ENCODE measurements at places on chromosomes 1 and 21.

- DNase-seq, result no peak
These were observed 32.8 kb upstream of the PTBP2 start for GRCh38 chr1:96688767-96689166.

GRCh38 chr1:28740118-28740517, 3.4 kb downstream of the YTHDF2 start:
- no peak for DNase-seq

DNA sequence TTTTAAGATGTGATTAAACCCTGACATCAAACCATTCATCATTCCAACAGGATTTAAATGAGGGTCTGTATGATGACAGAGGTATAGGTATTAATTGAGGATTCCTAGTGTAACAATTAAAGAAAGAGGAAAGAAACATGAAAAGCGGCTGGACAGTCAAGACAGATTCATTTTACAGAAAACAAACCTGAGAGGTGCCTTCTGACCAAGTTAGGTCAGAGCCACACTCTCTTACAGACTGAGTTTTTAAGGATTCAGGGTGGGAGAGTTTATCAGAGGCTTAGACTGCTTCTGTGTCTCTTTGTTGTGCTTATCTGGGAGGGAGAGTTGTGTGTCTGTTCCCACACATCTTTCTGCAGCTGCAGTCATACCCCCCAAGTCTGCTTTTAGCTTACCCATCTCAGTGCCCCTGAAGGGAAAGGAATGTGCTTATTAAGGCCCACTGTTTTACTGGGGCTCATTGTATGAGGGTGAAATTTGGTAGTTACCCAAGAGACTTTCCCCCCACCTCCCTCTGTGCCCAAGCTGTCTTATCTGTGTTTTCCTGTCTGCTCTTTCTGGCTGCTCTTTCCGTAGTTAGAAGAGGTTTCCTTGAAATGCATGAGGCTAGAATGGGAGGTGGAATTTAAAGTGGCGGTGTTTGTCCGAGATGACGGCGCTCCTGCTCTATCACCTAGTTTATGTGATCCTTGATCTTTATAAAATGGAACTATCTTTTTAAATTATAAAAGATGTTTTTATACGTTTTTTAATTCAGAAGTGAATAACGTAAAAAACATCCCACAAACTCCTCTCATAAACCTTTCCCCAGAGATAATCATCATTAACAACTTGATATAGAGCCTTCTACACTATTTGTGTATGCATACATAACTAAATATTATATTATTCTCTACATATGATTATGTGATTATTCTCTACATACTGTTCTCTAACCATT, 96.0 kb upstream of the TNFSF4 start:
- no peak for DNase-seq

DNA sequence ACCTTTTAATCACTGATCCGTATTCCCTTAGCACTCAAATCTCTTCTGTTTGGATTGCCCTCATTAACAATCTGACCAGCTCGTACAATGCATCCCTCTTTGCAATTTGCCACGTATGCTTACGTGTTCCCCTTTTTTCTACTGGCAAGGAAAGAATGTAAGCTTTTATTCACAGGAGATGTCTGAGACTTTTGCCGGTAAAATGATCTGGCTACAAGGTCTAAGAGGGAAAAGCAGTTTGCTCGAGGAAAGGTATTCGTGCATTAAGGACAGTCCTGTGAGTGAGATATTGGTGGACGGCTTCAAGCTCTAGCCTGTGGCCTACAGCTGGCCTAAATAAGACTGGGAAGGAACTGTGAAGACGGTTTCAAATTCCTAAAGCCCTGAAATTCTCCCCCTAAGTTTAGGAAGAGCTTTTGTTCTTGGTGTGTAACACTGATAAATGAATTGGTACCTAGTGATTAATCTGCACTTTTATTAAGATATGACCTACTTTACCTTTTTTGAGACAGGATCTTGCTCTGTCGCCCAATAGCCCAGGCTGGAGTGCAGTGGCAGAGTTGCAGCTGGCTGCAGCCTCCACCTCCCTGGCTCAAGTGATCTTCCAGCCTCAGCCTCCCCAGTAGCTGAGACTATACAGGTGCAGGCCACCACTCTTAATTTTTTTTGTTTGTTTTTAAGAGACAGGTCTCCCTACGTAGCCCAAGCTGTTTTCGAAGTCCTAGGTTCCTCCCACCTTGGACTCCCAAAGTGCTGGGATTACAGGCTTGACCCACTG, 895 bp upstream of the UBR4 start:
- DNase-seq, result no peak

DNA sequence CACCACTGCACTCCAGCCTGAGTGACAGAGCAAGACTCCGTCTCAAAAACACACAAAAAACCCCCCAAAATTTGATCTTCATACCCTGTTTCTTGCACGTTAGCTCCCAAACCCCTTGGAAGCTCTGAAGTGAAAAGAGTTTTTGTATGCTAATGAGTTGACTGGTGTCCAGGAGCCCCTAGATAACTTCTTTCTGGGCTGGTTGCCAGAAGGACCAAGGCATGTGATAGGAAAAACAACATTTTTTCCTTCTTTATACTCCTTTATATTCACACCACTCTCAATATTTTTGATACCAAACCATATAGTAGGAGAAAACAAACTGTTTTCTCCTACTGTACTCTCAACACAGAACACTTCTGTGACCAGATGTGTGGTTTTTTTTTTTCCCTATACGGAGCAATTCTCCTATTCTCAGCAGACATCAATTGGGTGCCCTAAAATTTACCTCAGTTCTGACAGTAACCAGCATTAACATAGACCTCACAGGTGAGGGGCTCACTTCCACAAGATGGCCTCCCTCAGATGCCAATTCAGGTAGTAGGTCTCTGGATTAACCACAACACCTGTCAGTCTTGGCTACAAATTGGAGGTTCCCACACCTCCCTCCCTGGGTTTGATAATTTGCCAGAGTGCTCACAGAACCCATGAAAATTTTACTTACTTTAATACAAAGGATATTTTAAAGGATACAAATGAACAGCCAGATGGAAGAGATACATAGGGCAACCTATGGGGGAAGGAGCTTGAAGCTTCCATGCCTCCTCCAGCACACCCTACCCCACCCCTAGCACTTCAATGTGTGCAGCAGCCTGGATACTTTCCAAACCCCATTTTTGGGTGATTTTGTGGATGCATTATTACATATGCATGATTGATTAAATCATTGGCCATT, 25.6 kb downstream of the ZYG11B start:
- no peak for DNase-seq

DNA sequence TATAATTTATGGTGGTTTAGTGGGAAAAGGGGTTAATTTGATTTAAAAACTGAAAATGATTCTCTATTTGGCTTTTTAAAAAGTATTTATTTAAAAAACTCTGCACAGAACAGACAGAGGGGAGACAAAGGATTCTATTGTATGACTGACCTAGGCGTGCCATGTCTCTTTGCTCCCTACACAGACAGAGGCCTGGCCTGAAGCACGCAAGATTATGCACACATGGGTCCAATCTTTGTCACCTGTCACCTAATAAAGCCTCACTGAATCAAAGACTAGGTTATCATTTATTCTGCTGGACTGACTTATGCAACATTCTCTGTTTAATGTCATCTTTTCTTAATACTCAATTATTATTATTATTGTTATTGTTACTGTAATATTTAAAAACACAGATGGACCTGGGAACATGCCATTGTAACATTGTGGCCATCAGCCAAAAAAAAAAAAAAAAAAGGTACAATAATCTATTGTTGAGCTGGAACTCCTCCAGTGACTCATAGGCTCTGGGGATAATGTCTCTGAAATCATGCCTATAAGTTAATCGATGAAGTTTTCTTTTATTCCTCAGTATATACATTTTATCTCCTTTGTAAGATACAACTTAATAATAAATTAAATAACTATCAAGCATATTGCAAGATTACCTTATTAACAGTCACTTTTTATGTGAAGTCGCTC, 112.1 kb downstream of the RUNX1 start:
- DNase-seq, result no peak

GRCh38 chr1:150001415-150001814, 9.1 kb downstream of the OTUD7B start:
- DNase-seq, result no peak

- no peak for DNase-seq
These were observed 96.8 kb upstream of the PALMD start for GRCh38 chr1:99548943-99549605.

GRCh38 chr1:25729790-25730644, 70.0 kb upstream of the SELENON start:
- DNase-seq, result no peak

DNA sequence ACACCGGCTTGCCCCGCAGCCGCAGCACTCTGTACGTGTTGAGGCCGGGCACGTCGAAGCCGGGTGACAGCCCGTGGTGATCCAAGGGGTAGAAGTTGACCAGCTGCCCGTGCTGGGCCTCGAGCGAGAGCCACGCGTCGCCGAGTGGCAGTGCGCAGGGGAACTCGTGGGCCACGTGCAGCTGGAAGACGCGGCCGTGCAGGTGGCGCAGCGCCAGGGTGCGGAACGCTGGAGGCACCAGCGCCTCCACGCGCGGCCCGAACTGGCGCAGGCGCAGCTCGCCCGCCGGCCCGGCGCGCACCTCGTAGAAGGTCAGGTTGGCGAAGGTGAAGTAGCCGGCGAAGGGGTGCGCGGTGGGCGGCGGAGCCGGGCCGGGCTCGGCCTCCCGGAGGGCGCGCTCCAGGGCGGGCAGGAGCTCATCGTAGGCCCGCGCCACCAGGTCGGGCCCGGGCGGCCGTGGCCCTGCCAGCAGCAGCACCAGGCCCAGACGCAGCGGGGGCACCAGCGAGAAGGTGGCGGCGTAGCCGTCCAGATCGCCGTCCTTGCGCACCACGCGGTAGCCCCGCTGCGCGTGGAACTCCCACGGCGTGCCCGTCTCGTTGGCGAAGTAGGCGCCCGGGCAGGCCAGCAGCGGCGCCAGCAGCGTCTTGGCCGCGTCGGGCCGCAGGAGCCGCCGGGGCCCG, 19.5 kb downstream of the LACTBL1 start:
- DNase-seq, result no peak

GRCh38 chr21:45041351-45041805, 33.0 kb upstream of the ADARB1 start:
- DNase-seq, result no peak

- DNase-seq, result no peak
These were observed 52.1 kb upstream of the KCNE2 start for GRCh38 chr21:34311561-34312330.

DNA sequence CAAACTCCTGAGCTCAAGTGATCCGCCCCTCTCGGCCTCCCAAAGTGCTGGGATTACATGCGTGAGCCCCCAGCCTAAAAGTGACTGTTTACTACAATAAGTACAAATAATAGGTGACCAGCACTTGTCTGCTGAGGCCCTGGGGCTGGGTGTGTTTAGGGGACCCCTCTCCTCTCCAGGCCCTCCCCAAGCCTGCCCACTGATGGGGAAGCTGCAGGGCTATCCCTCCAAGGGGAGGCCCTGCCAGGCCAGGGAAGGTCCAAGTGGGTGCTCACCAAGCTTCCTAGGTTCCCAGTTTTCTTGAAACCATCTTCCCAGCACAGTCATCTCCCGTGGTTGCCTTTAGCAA, 60.7 kb downstream of the H3-3A start:
- no peak for DNase-seq

DNA sequence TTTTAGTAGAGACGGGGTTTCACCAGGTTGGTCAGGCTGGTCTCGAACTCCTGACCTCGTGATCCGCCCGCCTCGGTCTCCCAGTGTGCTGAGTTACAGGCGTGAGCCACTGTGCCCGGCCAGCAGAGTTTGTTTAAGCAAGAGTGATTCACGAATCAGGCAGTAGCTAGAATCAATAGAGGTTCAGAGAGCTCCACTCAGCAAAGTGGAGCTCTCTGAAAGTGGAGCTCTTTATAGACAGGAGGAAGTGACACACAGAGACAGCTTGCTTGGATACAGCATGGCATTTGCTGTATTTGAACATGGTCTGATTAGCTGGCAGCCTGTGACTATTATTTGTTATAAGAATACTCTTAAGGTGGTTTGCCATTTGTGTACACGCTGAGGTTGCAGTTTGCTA, 27.1 kb upstream of the CD34 start:
- DNase-seq, result no peak

- DNase-seq, result no peak
These were observed 18.9 kb upstream of the BATF3 start for GRCh38 chr1:212718499-212718898.

DNA sequence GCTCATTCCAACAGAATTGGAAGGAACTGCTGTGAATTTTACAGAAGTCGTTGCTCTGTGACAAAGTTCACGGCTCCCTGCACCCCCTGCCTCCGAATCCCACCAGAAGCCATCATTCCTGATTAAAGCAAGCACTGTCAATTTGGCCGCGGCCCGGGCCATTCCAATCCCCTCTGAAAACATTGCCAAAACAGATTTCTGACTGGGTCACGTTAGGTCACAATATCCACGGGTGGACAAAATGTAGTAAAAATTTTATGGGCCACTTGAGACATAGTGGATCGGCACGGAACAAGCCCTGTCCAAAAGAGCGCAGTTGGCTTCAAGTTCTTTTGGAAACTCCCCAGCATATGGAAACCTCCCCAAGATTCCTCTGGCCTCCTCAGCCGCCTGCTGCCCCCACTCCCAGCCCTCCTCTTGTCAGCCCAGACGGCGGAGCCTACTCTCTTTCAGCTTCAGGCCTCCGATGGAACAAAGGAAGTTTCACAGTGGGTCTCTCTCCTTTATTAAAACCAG, 67.2 kb upstream of the IFNAR2 start:
- peak; percentile 24 for DNase-seq

- DNase-seq, result no peak
These were observed 121.9 kb downstream of the TIAM1 start for GRCh38 chr21:31222142-31222541.

DNA sequence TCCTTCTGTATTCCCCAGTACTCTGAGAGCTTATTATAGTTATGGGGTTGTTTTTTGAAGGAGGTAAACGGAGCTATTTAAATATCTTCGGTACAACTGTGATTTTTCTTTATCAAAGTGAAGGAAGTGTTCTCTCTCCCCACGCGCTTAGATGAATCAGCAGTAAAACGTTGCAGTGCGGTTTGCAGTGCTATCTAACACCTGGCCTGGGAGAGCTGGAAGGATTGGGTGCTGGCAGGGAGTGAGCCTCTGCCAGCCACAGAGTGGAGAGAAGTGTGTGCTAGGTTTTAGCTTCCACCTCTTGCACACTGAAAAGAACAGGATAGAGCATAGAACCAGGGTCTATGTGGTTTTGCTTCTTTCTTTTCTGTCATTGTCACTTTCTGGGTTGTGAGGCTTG, 165.9 kb downstream of the SDCCAG8 start:
- DNase-seq, result no peak

- DNase-seq, result no peak
These were observed 107.0 kb upstream of the NGF start for GRCh38 chr1:115445090-115445489.

GRCh38 chr1:186094172-186094571, 280.9 kb downstream of the TPR start:
- no peak for DNase-seq

GRCh38 chr1:63967901-63968300, 194.1 kb downstream of the ROR1 start:
- no peak for DNase-seq

DNA sequence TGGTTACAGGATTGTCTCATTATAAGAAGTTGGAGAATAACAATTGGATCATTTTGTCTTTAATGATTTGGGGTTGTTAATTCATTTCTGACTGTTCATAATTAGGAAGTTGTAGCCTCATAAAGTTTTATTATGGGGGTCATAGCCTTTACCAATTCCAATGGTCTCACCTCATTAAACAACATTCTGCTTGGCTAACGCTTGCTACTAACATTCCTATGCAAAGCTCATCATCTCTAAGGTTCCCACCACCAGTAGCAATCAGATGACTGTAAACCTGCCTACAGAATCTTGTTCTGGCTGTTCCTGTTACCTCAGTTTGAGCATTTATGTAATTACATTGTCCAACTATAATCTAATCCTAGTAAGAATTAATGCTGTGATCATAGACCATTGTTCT, 60.2 kb downstream of the ODF2L start:
- DNase-seq, result no peak

- no peak for DNase-seq
These were observed 13.9 kb downstream of the ARID4B start for GRCh38 chr1:235313931-235314678.

Data from cerebellar nuclear complex (tissue), 1 donor.